ENCODE measurements at places on chromosomes 2 and 18.

DNA sequence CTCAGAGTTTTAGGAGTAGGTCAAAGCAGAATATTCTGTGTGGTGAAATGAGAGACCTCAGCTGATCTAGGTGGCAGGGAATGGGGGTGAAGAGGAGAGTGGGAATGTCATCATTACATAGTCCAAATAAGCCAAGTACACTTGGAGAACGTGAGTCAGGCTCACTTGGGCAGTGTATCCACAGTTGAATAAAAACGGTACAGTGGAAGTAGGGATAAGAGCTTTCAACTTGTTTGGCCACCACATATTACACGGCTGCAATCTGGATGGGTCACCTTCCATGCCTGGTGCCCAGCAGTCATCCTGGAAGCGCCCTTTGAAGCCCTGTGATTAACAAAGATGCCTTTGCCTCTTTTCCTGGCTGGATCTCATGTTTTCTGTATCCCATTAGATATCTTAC, 28.6 kb downstream of the MIB1 start:
- DNase-seq, result no peak

DNA sequence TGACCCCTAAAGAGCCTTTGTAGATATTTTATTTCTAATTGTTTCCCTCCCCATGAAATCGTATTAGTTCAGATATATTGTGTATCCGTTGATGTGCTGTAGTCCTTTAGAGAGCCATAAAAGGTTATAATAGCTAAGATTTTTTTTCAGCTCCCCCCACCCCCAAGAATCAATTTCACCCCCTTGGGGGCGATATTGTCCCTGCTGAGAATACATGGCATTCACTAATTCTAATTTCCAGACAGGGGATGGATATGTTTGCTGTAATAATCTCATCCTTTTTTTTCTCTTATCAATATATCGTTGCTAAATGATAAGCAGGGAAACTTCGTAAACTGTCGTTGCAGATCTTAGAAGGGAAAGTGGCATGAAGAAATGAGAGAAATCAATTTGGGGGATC, 530.7 kb downstream of the TMEM182 start:
- no peak for DNase-seq

GRCh38 chr18:37729716-37730115, 164.1 kb upstream of the CELF4 start:
- no peak for DNase-seq

DNA sequence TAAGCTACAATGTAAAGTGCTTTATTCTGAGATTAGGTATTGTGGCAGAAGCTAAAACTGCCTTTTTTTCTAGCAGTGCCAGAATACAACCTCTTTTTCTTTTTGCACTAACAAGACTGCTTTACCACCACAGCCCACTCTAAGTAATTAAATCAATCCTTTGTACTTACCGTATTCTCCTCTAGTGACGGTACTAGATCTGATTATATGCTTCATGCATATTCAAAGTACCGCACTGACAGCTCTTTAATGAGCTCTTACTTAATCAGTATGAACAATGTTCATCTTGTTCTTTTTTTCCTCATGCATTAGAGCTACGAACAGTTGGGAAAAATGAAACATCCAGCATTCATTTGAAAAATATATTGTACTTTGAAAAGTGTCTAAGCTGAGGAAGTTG, 16.1 kb upstream of the OTX1 start:
- DNase-seq, result no peak

GRCh38 chr2:157087373-157088002, 170.0 kb upstream of the GALNT5 start:
- DNase-seq, result peak; percentile 16

GRCh38 chr2:43267381-43267780, 41.0 kb upstream of the ZFP36L2 start:
- DNase-seq, result no peak

- DNase-seq, result no peak
Measured at GRCh38 chr2:218083352-218083676, 14.3 kb downstream of the RUFY4 start.

DNA sequence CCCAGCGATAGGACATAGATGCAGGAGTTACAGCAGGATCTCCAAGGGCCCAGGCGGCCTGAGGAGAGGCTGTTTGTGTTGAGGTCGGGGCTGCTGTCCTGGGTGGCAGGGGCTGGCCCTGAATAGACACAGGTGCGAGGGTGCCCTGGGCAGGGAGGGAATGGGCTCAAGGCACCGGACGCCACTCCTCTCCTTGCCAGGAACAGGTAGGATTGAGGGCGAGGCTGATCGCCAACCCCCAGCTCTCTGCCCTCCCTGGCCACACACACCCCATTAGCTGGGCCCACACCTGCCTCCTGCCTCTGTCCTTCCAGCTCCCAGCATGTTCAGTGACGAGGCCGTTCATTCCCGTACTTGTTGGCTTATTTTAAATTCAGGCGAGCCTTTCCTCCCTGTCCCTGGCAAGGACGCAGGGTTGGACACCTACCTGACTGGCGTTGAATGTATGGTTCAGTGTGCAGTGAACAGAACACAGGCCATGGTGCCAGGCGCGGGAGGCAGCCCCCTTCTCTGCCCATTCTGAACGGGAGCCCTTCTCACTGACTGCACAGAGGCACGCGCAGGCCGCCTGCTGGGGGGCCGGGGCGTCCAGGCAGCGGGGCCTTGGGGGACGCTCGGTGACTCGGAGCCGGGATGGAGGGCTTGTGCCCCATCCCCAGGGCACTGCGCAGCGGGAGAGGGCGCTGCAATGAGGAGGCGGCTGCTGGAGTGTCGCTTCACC, 41.3 kb upstream of the SNED1 start:
- no peak for DNase-seq

- DNase-seq, result no peak
Measured at GRCh38 chr2:225630824-225631533, 231.5 kb downstream of the NYAP2 start.

DNA sequence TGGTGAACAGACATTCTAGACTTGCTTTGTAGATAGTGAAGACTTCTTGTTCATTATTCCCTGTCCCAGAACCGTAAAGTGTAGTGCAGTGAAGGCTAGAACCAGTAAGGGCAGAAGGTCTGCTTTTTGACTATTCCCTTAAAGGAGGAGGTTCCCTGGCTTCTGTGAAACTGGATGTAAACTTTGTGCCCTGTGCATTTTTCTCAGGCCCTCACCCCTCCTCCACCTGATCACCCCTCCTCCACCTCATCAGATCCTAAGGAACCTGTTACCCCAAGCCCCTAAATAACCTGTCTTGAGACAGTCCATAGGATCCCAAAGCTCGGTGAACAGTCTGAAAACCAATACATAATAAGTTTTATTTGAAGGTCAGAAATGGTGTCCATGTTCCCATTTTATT, 33.7 kb downstream of the SFT2D3 start:
- DNase-seq, result no peak

- no peak for DNase-seq
Measured at GRCh38 chr2:106851087-106851874, 34.7 kb downstream of the ST6GAL2 start.

- DNase-seq, result no peak
Measured at GRCh38 chr18:62450546-62451410, 72.0 kb upstream of the ZCCHC2 start.

DNA sequence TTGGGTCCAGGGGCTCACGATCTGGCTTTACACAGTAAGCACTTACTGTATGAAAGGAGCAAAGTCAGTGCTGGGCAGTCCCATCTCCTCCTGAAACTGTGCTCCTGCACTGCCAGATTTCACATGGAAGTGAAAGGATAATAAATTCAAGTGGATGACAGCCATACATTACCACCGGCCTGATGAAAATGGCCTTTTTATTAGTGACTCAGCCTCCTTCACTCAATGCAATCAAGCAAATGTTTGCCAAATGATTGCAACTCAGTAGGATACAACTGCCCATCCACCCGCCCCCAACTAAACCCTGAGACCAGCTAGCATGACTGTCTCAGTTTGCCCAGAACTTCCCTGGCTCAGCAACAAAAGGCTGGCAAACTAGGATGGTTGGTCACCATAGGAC, 77.1 kb downstream of the MYO5B start:
- DNase-seq, result no peak

DNA sequence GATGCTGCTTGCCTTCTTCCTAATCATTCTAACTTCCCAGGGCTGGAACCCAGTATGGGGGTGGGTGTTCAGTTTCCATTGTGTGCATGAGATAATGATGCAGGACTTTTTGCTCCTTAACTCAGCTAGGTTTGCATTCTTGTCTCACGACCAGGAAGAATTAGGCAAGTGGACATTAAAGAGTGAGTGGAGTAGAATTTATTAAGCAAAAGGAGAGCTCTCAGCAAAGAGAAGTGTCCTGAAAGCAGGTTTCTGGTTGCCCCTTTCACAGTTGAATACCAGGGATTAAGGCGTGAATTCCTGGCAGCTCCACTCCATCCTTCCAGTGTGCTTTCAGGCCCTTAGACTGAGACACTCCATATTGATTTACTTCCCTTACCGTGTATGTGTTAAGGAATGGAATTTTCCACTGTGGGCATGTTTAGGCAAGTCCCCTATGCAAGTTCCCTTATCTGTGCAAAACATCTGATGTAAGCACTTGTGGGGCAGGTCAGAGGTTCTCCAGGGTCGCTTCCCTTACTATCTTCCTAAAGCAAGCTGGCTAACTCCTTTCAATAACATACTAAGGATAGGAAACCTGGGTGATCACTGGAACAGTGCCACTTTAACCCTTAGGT, 126.5 kb downstream of the GPR39 start:
- no peak for DNase-seq

DNA sequence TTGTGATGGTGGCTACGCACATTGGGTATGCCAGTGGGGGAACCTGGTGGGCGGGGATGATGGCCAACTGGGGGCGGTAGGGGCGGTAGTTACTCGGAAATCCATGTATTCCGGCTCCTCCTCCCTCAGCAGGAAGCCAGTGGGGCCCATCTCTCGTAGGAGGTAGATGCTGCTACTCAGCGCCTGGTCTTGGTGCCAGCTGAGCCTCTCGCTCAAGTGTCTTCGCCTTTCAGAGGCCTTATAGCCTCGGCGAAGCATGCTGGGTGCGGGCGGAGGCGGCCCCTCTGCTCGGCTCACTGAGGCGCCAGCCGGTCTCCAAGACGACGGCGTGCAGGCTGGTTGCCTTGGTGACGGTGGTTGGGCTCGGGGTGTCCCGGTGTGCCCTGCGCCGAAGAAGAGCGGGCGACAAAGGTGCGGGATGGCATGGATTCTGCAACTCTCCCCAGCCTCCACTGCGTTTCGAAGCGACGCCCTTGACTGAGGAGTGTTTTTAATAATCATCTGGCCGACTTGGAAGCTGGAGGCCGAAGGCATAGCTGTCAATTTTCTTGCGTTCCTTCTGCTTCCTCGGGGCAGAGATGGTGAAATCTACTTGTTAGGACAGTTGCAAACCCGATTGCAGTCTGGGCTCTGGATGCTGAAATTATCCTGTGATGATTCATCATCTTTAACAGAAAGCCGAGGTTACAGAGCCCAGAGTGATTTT, at the start of gene ZSWIM2:
TSS of gene ZSWIM2 (minus strand) at position 298 of the 706 bp plus-strand sequence. CDS start at position 258, 40 bp downstream.
- peak; percentile 73 for DNase-seq

DNA sequence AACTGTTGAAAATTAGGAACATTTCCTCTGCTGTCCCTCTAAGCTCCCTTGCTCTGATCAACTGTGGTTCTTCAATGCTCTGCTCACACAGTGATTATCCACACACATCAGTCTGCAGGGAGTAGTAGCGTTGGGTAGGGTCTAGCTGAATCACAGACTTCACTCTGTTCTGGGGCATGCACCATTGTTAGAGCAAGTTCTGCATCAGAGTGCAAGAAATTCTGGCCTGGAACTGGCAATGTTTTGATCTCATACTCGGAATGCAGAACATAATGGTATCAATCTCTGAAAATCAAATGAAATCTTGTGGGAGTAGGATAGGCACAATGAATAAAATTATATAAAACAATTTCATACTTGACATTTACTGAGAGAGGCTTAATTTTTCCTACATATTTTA, 55.3 kb downstream of the HRH4 start:
- DNase-seq, result no peak

DNA sequence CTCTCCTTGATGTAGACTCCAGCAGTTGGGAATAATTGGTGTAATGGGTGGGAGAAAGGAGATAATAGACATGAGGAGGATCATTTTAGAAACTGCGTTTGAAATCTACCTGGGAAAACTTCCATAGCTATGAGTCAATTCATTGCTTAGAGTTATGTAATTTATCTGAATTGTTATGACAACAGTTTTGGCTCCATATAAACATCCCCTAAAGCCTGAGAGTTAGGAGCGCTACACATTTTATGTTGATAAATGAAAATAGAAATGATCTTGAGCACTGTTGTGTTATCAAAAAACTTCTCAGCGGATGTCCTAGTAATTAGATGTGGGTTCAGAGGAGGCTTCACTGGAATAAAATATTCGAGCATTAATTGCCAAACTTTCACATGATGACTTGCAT, 573.4 kb downstream of the TSN start:
- peak; percentile 13 for DNase-seq

DNA sequence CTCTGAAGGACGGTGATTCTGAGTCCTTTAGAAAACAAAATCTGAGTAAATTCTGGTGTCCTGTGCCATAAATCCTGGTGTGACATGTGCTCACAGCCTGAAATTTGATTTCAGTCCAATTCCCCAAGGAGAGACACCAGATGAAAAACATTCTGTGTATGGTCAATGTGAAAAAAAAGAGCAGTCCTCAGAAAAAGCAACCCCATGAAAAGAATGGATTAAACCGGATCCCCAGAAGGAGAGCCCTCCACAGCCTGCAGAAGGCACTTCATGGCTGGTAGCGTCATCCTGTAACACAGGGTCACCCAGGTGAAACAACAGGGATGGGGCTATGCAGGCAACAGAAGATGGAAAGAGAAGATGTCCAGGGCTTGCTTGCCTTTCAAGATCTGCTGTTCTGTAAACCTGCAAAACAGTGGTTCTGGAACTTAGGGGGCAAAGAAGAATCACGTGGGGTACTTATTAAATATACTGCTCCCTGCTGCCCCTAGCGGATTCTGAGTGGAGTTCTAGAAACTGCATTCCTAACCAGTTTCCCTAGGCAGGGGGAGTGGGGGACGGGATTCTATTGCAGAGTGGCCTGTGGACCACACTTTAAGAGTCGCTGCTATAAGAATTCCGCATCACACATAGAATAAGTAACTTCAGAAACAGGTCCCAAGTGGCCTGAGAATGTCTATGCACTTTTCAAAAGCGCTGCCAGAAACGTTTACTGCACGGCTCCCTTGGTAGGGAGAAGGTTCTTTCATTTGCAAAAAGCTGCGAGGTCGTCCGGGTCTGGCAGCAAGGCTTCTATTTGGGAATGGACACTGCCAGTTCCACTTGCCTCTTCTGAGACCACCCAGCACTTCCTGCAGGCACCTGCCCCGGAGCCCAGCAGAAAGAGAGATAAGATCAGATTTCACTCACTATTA, 118.9 kb upstream of the ARL5A start:
- peak; percentile 25 for DNase-seq

DNA sequence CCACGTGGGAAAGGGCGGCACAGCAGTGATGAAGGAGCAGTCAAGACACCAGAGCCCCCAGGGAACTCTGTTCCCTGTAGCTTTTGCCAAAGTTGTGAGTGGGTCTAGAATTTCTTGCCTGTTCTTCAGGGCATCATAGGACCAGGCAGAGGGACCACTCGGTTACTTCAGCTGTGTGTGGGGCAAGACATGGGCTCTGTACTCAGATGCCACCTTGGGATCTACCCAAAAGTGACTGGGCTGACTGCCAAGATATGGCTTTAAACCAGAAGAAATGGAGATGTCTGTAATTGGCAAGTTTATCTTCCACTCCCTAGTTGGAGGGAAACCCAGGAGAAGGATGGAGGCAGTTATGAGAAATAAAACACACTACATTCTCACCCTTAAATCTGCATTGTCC, 29.6 kb downstream of the KCNF1 start:
- DNase-seq, result no peak
